ENCODE measurements at places on chromosomes 3 and 15.

DNA sequence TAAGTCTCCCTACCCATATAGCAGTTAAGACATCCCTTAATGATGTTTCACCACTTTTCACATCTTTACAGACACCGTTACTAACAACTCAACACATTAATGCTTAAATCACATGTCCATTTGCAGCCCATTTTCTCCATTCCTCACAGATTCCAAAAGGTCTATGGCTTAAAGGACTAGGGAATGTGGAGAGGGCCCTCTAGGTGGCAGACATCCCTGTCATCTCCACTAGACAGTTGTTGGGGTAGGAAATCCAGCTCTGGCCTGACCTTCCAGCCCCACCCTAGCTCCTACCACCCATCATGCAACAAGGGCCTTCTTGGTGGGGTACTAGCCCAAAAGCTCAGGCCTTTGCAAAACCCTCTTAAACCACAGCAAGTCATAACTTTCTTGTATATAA is 25.2 kb downstream of the CPEB1 start:
- DNase-seq, result no peak

GRCh38 chr3:117820658-117821299 is 1111.2 kb downstream of the TUSC7 start:
- no peak for DNase-seq

GRCh38 chr3:57961828-57962447 is 46.3 kb upstream of the FLNB start:
- peak; percentile 12 for DNase-seq

- no peak for DNase-seq
Observed at GRCh38 chr3:26375843-26376530, 246.6 kb upstream of the LRRC3B start.

GRCh38 chr3:30904996-30905395 is 10.5 kb upstream of the GADL1 start:
- DNase-seq, result no peak

GRCh38 chr3:132822266-132822665 is 100.1 kb upstream of the NPHP3 start:
- DNase-seq, result no peak

DNA sequence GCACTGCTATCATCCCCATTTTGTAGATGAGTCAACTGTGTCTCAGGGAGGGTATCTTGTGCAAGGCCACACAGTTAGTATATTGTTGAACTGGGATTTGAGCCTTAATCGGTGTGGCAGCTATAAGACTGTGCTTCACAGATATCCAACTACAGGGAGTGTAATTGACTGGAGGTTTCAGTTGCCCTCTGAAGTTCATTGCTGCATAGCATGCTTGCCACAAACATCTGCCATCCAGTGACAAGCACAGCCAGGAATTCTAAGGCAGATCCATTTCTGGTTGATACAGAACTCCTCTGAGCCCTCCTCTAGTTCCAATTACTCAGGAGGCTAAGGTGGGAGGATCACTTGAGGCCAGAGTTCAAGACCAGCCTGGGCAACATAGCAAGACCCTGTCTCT is 16.4 kb downstream of the FSD2 start:
- no peak for DNase-seq

GRCh38 chr3:66483006-66483405 is 17.8 kb downstream of the LRIG1 start:
- no peak for DNase-seq

GRCh38 chr3:42175386-42176240 is 84.5 kb downstream of the TRAK1 start:
- DNase-seq, result no peak

DNA sequence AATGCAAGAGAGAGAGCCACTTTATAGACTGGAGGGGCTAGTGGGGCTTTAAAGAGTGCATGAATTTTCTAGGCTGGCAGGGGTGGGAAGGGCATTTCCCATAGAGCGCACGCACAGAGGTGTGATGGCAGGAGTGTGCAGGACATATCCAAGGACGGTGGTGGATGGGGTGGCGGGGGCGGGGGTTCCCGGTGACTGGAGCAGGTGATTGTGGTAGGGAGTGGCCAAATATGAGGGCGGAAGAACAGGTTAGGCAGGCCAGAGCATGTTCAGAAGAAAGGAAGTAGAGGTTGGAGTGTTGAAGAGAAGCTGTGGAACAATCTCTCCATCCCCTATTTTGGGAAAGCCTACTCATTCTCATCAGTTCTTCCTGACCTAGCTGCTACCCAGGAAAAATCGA is 18.1 kb downstream of the FAM81A start:
- no peak for DNase-seq

GRCh38 chr3:71469138-71469435 is 114.4 kb downstream of the FOXP1 start:
- no peak for DNase-seq

DNA sequence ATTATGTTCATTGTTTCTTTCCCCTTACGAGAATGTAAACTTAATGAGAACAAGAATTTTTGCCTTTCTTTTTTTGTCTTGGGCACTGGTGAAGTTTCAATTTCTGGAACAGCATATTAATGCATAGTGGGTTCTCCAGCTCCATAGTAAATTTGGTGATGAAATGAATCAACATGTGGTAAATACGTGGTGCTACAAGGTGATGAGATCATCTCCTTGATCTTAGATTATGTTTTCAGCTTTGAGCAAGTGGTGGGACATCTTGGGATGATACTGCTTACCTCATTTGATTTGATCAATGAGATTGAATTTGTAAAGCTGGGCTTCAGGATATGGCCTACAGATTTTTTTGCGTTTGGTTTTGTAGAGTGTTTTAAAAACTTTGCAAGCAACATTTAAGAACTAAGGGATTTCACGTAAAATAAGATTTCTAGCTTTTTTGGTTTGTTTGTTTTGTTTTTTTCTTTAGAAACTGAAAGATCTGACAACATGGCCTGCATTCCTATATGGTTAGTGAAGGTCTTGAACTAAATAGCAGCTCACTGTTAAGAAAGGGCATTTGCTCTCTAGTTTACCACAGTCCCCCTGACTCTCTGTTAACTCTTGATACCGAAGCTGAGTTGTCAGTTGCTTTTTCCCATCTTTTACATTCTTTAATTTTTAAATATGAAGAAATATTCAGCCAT is 45.6 kb downstream of the FNDC3B start:
- no peak for DNase-seq

GRCh38 chr3:178001670-178002101 is 534.5 kb upstream of the KCNMB2 start:
- peak; percentile 58 for DNase-seq

DNA sequence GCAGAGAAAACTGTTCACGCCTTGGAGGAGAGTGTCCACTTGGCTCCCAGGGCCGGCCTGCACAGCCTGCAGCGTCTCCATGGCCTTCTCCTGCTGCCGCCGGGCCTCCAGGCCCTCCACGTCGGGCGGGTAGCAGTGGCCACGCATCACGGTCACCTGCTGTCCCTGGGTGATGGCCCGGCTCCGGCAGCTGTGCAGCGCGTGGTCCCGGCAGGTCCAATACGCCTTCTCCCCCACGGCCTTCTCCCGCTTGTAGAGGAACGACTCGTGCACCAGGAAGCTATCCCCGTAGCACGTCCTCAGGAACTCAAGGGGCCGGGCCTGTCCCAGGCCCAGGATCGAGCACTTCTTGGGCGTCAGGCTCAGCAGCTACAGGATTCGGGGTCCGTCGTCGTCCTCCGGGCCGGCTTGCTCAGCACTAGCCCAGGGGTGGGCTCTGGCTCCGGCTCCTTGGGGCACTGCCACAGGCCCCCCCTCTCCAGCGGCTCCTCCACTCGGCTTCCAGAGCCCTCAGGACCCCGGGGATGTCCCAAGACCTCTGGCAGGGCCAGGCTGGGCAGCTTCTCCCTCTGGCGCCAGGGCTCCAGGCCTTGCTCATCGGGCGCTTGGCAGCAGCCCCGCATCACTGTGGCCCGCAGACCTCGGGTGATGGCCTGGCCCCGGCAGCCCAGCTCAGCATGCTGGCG is 83.6 kb upstream of the FXR1 start:
- no peak for DNase-seq

GRCh38 chr3:154193000-154193615 is 71.9 kb downstream of the ARHGEF26 start:
- no peak for DNase-seq

- no peak for DNase-seq
Observed at GRCh38 chr15:80264031-80264430, 12.0 kb upstream of the CTXND1 start.

- DNase-seq, result no peak
Observed at GRCh38 chr15:89783861-89784685, 7.9 kb downstream of the MESP2 start.

GRCh38 chr15:67224889-67225288 is 29.6 kb downstream of the AAGAB start:
- no peak for DNase-seq

Measured in activated CD4-positive, alpha-beta T cell treated with anti-CD3 and anti-CD28 coated beads for 36 hours (primary cell).